GM23248 (cell line): ENCODE measurements at places on chromosomes 7 and 10.

GRCh38 chr7:44259547-44260457 lies 59.0 kb downstream of the YKT6 start:
- peak; percentile 97 for DNase-seq

DNA sequence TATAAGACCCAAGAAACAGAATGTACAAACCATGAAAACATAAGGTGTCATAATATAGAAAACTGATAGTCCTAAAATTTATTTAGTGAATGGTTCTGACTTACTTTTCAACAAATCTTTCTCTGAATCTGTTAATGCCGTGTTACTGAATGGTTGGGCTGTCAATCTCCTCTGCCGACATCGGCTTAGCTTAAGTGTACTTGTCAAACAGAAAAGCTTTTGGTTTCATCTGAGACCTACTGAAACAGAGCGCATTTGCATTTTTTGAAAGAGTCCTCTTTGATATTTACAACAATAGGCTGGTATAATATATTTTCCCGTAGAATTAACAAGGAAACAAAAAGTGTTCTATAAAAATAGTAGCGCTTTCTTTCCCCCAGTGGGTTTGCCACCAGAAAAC lies 120.9 kb upstream of the ZNF804B start:
- no peak for DNase-seq

DNA sequence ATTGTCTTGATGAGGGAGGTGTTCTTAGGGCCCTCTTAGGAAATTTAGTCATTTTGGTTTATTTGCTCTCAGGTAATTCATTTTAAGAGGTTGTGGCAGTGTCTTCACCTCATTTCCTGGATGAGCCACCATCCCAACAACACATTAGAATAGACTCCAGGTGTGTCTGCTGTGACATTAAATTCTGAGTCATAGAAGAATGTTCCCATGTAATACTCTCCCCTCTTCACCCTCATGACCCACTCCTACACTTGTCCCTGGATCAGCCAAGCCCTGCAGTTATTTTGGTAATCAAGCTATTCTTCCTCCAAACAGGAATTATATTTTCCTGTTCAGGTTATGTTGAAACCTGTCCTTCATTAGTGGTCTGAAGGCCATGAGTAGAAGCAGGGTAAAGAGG lies 944.1 kb downstream of the SORCS3 start:
- no peak for DNase-seq

- DNase-seq, result no peak
Measured at GRCh38 chr10:62620491-62620890, 184.0 kb upstream of the ADO start.

DNA sequence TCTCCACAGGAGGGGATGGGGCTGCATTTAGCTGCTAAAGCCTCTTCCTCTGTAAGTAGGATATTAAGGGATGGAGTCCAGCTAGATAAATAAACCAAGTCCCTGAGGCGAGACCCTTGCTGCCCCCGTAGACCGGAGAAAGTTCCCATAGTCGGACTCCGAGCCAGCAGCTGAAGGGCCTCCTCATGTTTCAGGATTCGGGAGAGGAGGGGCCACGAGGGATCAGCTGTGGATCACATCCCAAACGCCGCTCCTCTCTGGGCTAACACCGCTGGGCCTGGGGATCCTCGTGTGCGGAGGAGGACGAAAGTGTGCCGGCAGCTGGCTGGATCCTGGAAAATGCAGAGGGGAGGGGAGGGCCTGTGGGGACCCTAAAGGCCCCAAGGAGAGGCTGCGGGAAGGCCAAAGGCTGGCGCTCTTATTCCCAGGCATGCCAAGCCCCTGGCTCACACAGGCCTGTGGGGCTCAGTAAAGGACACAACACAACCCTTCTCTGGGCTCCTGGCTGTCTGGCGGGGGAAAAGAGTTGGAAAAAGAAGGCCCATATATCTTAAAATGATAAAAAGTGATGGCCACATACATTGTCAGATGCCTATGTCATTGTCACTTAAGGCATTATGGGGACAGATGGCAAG lies 82.5 kb upstream of the TMEM72 start:
- no peak for DNase-seq

GRCh38 chr7:36809510-36809909 lies 85.2 kb upstream of the AOAH start:
- no peak for DNase-seq

- DNase-seq, result no peak
Measured at GRCh38 chr10:82468453-82468852, 593.5 kb downstream of the NRG3 start.

GRCh38 chr10:113323985-113324384 lies 228.9 kb upstream of the HABP2 start:
- DNase-seq, result no peak

- DNase-seq, result peak; percentile 50
Measured at GRCh38 chr7:24879291-24879690, 100.7 kb downstream of the OSBPL3 start.

DNA sequence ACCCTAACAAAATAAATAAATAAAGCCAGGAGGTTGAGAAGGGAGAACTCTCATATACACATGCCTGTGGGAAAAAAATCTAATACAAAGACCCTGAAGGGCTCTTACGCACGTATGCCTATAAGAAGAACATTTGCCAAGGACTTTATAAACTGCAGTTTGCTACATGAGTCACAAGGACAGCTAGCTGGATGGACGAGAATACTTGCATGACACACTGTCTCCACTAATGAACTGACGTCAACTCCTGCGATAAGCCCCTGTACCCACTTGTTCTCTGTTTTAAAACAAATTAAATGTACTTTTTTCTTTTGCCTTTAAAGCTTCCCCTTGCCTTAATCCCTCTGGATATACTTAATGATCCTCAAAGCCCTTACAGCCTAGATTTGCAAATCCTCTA lies 374.6 kb upstream of the GHITM start:
- no peak for DNase-seq

GRCh38 chr7:35781767-35782515 lies 18.9 kb upstream of the SEPTIN7 start:
- no peak for DNase-seq

- DNase-seq, result peak; percentile 29
Measured at GRCh38 chr10:119535305-119535704, 7.2 kb downstream of the RGS10 start.

GRCh38 chr10:119352042-119352441 lies 144.7 kb downstream of the GRK5 start:
- no peak for DNase-seq

DNA sequence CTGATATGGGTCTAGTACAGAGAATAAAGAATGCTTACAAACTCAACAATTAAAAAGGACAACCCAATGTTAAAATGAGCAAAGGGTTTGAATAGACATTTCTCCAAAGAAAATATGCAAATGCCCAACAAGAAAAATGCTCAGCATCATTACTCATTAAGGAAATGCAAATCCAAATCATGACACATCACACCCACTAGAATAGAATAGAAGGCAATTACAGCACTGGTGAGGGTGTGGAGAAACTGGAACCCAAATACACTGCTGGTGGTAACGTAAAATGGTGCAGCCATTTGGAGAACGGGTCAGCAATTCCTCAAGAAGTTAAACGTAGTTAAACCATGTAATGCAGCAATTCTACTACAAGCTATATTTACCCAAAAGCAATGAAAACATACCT lies 53.8 kb downstream of the KDM7A start:
- DNase-seq, result peak; percentile 28

DNA sequence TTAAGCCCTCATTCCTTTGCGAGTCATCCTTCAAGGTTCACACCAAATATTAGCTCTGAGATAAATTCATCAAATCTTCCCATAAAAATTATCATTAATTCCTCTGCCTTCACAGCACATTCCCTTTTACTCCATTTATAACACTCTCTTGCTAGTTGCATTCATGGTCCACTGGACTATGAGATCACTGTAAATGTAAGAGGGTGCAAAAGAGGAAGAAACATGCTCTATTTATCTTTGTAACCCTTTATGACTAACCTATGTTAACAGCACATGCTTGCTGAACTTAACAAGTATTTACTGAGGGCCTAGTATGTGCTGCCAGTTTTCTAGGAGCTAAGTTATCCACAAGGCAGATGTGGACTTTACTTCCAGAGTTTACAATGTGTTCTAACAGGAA lies 86.7 kb upstream of the TMEM168 start:
- peak; percentile 13 for DNase-seq

DNA sequence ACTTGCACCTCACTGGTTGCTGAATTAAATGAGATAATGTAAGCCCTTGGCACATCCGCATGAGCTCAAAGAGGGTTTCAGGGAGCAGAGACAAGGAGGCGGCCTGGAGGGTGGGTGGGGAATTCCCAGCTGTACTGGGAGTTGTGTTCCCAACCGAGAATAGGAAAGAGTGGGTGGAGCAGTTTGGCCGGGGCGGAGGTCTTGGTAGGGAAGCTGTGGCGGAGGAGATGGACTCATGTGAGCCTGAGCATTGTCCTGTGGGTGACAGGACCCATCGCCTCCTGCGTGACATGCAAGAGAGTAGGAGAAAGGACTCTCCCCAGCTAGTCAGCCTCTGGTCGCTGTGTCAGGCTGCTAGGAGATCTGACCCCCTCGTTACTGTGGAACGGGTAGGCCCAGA lies 41.0 kb upstream of the SAMD8 start:
- no peak for DNase-seq

DNA sequence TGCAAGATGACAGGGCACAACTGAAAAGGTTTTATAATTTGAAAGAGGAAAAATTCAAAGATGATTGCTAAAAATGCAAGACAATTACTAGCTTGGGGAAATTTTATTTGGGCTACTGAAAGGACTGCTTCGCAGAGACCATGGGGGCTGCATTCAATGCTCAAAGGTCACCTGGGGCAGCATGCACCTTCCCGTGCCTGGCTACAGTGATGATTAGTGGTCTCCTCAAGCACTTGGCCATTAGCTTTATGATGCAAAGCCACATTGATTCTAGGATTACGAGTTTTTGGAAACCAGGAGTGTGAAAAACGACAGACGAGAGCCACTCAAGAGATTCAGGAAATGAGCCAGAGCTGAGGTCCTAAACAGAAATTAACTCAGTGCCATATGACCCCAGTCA lies 764.6 kb downstream of the PHTF2 start:
- no peak for DNase-seq

DNA sequence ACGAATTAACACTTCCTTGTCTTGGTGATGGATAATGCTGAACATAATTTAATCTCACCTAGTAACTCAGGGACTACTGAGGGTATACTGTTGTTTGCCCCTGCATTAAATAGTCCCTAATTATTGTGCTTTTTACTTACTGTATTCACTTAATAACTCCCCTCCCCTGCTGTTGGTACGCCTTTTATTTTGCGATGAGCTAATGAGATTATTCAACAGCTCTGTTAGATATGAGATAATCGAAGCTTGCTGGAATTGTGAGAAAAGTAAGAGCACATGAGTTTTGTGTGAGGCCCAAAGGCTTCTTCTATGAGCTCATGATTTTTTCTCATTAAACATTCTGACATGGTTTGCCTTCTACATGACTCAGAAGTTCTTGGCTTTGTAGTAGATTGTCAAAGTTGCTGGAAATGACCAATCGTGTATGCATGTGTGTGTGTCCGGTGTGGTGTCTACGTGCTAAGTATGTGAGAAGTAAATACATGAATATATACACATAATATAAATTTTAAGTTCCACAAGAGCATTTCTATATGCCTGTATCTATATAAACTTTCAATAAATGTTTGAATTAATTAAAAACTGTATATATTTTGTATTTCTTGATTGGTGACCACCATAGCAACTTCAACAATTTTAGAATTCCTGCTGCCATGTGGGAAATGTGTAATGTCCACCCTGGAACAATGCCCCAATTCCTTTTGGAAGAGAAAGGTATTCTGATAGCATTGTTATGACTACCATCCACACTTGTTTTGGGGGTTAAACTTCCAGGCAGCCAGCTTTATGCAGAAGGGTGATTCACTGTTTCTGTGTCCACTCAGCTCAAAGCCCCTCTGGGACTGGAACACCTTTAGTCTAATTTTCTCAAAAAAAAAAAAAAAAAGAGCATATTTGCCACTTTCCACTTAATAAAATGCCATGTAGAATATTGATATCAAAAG lies 106.2 kb downstream of the SAMD9 start:
- DNase-seq, result peak; percentile 97

DNA sequence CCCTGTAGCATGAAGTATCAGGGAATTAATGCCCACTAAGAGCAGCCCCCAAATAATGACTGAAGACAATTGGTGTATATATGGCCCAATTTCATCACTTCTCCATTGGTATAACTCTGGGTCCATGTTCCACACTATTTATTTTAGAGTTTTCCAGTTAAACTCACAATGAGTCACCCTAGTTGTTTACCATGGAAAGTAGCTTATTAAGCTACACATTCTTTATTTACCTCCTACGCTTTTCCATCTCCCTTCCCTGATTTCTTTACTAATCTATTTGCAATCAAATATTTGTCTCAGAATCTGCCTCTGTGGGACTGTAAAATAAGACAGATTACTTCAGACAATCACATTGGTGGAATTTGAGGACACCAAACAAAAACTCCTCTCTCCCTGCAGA lies 655.6 kb downstream of the SORCS1 start:
- peak; percentile 1 for DNase-seq

DNA sequence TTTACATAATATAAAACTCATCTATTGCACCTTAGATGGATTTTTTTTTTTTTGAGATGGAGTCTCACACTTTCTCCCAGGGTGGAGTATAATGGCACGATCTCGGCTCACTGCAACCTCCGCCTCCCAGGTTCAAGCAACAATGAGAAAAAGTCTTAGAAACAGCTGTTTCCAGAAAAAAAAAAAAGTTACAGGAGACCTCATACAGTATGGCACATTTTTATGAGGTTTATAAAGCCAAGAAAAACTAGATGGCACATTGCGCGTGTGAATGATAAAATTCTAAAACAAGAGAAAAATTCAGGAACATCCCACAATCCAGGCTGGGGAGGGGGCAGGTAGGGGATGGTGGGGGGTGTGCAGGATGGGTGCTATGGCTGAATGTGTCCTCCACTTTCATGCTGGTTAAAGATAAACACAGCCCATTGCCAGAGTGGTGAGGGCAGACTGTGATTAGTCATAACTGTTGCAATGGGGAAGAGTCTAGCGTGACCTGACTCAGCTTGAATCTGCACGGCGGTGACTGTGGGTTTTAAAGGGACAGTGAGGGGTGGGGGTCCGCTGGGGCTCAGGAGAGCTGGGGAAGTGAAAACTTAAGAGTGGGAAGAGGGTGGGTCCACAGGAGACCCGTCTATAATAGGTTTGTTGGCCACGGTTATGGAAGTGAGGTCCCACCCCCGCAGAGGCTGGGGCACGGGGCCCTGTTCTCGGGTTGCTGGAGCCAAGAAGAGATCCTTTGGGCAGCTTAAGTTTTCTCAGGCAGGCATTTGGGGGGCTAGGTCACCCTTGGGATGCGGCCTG lies 11.9 kb upstream of the LRRC27 start:
- DNase-seq, result peak; percentile 94

- peak; percentile 98 for DNase-seq
Measured at GRCh38 chr10:24383681-24384106, 174.8 kb downstream of the KIAA1217 start.

GRCh38 chr7:14691034-14691433 lies 211.5 kb downstream of the DGKB start:
- DNase-seq, result no peak

GRCh38 chr7:140924019-140924820 lies 509 bp downstream of the BRAF start:
- DNase-seq, result peak; percentile 80

GRCh38 chr10:89836840-89837164 lies 135.4 kb downstream of the KIF20B start:
- no peak for DNase-seq
